ENCODE measurements at places on chromosomes 1 and 21.
A peak's percentile ranks its signal among the peaks of the same experiment; 100 is the strongest.

DNA sequence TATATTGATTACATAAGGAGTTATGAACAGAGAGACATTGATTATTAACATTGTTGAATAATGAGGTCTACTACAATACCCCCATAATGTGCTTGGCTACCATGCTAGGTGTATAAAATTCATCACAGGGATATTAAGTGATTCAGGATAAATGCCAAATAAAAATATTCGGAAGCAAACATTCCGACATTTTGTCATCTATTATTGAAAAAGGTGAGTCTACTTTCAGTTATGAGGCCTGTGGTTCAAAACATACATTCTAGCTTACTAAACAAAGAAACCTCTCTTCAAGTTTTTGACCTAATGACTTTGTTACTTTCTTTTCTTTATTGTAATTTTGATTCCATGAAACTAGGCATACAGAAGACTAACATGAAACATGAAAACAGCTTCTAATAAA, 190.3 kb upstream of the GREM2 start:
- no peak for DNase-seq

DNA sequence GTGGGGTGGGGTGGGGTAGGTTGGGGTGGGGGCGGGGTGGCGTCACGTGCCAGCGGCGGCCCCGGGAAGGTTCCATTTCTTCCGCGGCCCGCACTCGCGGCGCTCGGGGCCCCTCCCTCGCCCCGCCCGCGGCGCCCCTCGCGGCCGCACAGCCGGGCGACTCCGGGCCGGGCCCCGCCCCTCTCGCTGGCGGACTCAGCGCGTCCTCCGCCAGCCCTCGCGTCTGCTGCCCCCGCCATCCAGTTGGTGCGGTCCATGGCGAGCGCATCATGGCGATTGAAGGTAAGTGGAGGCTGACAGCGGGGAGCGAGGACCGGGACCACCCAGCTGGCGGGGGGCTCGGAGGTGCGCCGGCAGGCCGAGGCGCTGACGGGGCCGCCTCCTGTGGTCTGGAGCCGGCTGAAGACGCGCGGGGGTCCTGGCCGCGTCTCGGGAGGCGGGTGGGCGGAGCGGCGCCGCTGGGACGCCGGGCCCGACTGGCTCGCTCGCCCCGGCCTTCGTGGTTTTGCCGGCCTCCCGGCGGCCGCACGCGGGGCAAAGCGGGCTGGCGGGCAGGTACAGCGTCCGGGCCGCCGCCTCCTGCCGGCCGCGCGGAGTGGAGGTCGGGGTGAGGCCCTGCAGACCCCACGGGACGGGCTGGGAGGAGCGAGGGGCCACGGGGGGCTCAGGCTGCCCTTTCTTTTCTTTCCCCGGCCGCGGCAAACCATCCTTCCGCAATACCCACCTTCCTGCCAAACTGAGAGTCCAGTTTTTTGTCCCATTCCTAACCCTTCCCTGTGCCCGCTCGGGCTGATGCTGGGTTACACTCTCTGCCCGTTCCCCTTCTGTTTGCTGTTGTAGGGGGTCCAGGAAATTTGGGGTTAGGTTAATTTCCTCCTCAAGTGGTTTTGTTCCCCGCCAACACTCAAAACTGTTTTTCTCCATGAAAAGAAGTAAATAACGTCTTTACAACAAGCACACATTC, at the start of gene SYT14:
Gene SYT14 (plus strand): TSS at position 222 of the 964 bp plus-strand sequence. CDS start 48 bp downstream, at position 270.
- DNase-seq = peak; percentile 7

DNA sequence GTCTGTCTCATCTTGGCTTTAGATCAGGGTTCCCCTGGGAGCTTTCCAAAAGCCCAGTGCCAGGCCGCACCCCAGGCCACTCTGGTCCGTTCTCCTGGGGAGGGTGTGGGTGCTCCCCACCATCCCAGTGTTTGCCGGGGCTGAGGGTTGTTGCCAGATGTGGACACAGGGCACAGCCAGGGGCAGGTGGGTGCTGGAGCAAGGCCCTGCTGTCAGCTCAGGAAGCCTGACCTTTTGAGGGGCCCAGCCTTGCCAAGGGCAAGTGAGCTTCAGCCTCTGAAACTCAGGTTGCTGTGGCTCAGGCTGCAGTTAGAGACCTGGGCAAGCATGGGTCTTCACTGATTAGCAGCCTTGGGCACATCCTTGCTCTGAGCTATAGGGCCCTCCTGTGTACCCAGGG, 22.8 kb upstream of the ZBTB21 start:
- DNase-seq = no peak

DNA sequence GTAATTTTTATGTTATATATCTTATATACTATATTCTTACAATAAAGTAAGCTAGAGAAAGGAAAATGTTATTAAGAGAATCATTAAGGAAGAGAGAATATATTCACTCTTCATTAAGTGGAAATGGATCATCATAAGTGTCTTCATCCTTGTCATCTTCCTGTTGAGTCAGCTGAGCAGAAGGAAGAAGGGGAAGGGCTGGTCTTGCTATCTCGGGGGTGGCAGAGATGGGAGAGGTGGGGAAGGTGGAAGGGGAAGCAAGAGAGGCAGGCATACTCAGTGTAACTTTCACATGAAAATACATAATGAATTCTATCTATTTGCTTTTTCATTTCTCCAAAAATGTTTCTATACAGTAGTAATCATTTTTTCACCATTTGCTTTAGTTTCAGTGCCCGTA, 5.1 kb downstream of the DNASE2B start:
- DNase-seq = no peak

GRCh38 chr1:116453481-116453880, 80.4 kb downstream of the ATP1A1 start:
- no peak for DNase-seq

DNA sequence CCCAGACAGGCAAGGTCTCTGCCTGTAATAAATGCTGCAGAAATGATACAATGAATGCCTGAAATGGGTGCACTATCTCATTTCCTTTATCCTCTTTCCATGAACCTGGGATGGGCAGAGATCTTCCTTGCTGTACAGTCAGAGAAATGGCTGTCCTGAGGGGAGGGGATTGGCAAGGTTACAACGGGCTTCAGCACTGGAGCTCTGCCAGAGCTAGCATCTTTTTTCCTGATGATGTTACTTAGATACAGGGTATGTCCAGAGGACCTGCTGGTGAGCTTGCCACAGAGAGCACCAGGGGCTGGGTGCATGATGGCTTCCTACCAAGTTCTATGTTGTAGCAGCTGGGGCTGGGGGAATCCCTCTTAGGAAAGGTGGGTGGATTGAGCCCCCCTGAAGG, 115.1 kb downstream of the PLXNA2 start:
- DNase-seq = no peak

DNA sequence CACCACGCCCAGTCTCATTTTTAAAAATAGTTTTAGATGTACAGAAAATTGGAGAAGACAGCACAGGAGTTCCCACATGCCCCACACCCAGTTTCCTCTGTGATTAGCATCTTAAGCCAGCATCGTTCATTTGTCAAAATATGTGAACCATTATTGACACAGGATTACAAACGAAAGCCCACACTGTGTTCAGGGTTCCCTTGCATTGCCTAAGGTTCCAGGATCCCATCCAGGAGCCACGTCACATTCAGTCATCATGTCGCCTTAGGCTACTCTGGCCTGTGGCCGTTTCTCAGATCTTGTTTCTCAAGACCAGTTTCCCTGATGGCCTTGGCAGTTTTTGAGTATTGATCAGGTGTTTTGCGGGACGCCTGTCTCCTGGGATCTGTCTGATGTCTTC, 34.7 kb upstream of the TNFRSF1B start:
- DNase-seq = no peak

- DNase-seq = no peak
These were observed 4.3 kb downstream of the PAQR7 start for GRCh38 chr1:25871086-25871703.

DNA sequence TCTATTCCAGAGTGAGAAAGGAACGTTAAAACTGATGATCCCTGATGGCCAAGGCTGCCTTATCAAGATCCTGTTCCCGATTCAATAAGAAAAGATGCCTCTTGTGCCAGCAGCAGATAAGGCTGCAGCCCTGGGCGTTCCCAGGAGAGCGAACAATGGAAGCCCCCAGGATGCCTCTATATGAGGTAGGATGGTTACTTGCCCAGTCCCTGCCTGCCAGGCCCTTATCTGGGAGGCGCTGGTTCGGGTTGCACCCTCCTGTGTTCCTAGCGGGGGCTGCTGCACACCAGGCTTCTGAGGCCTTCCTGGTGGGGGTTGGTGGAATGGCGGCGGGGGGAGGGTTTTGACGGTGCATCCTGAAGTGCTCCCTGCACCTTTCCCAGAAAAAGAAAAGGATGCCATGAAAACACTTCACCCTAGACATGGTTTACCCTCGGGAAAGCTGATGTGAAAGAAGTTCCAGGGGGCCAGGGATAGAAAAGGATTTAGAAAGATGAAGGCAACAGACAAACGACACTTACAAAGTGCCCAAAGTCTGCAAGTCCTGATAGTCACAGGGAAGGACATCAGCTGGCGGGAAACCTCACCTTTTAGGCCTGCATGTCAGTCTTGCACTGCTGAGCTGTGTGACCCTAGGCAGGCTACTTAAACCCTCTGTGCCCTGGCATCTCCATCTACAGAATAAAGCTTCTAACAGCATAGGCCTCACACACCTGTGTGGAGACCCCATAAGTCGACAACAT, 100.3 kb downstream of the KCNJ15 start:
- DNase-seq = no peak

DNA sequence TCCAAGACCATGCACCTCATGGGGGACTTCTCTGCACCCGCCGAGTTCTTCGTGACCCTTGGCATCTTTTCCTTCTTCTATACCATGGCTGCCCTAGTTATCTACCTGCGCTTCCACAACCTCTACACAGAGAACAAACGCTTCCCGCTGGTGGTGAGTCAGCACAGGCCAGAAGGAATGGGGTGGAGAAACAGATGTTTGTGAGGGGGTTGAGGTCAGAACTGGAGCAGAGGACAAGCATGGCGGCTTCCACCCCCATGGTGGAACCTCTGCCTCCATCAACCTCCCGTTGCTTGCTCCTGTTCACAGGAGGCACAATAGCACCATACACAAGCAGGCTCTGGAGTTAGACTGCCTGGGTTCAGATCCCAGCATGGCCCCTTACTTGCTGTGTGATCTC, 6.9 kb upstream of the ATXN7L2 start:
- DNase-seq = no peak

DNA sequence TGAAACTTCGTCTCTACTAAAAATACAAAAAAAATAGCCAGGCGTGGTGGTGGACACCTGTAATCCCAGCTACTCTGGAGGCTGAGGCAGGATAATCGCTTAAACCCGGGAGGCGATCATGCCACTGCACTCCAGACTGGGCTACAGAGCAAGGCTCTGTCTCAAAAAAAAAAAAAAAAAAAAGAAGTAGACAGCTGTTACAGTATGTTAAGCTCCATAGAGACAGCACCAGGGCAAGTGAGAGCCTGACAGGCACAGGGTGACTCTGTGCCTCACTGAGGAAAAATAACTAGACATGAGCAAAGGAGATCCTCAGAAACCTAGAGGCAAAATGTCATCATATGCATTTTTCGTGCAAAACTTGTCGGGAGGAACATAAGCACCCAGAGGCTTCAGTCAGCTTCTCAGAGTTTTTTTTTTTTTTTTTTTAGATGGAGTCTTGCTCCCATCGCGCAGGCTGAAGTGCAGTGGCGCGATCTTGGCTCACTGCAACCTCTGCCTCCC, 9.0 kb upstream of the PRDX1 start:
- no peak for DNase-seq

DNA sequence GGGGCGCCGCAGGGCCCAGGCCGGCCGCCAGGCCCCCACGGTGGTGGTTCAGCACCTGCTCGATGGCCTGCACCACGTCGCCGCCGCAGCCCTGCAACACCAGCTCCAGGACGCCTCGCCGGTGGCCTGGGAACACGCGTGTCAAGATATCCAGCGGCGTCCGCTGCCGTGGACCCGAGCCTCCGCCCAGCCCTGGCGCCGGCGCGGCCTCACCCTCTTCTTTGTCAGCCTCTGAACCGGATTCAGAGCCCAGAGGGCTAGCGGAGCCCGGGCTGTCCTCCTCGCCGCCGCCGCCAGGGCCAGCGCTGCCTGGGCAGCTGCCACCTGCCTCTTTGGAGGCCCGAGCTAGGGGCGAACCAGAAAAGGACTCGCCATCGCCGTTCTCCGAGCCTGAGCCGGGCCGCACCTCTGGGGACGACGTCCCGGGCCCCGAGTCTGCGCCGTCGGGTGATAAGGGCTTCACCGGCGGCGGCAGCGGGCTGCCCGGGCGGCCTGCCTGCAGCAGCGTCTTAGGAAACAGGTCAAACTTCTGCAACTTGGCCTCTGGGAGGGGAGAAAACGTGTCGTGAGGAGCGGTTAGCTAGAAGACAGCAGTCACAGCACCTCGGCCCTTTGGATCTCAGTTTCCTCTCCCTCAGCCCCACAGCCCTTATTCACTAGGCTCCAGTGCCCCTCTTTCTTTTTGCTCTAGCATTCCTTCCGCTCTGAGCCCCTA, 3.9 kb downstream of the DMRTA2 start:
- no peak for DNase-seq

DNA sequence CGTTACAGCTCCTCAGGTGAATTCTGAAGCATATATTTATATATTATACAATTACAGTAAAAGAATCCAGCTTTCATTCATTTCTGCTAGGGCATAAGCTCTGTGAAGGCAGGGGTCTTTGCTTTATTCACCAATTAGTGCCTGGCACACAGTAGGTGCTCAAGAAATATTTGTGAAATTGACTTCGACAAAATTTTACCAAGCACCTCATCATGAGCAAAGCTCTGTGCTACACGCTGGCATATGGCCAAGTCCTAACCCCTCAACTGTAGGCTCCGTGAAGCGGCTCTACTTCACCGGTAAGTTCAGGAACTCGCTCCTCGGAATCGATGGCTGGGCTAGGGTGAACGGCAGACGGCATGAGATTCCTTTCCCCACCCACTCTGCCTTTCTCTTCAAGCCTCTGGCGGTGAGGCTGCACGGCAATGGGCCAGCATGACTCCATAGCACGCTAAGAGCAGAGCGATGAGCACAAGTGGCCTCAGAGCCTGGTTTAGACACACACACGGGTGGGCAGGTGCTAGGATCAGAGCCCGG, 8.7 kb downstream of the C1orf174 start:
- peak; percentile 63 for DNase-seq

DNA sequence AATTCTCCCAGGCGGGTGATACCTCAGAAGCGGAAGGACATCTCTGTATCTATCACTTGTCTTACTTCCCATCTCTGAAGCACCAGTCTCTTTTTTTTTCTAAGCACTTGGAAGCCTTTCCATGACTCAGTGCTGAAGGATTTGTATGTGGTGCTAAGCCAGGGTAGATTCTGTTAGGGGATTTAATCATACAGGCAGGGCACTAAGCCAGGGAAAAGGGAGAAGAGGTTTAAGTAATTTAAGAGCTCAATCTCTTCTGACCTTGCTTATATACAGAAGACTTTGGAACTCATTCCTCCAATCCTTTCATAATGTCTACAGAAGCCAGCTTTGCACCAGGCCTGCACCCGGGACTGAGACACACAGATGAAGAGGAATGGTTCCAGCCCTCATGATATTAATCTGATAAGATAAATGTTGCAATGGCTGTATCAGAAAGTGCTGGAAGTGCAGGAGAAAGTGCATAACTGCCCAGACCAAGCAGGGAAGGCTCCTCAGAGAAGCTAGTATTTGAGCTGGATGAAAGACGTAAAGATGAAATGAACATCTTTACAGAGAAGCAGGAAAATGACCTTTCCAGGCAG, 11.0 kb downstream of the FAM163A start:
- no peak for DNase-seq

GRCh38 chr1:22452481-22452957, 868 bp downstream of the ZBTB40 start:
- no peak for DNase-seq

GRCh38 chr1:163046071-163046470, 23.1 kb upstream of the RGS4 start:
- DNase-seq = no peak
